ENCODE measurements at places on chromosomes 1 and 21.

GRCh38 chr21:31012133-31013089 lies 25.9 kb downstream of the KRTAP19-8 start:
- DNase-seq, result no peak

- no peak for DNase-seq
Measured at GRCh38 chr1:39593386-39593785, 16.8 kb upstream of the PABPC4 start.

DNA sequence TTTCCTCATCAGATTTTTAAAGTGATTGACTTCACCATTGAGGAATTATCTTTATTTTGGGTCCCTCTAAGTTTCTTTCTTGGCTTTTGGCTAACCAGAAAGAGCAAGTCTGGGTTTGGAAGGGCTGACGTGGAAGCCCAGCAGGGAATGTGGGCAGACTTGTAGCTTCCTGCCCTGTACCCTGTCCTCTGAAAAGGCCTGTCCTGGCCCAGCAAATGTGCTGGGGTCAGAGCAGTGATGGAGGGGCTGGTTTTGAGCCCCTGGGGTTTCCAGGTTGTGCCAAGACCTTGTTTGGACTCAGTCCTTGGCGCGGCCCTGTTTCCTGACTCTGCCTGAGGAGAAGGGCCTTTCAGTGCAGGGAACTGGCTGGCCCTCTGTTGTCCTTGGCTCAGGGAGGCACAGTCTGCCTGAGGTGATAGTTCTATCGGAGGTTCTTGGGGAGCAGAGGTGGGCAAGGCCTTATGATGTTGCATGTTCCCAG lies 72.1 kb downstream of the UCK2 start:
- DNase-seq, result no peak

GRCh38 chr1:159229260-159229885 lies 24.7 kb downstream of the ACKR1 start:
- no peak for DNase-seq

GRCh38 chr1:22264464-22265341 lies 121.8 kb upstream of the WNT4 start:
- DNase-seq, result no peak

DNA sequence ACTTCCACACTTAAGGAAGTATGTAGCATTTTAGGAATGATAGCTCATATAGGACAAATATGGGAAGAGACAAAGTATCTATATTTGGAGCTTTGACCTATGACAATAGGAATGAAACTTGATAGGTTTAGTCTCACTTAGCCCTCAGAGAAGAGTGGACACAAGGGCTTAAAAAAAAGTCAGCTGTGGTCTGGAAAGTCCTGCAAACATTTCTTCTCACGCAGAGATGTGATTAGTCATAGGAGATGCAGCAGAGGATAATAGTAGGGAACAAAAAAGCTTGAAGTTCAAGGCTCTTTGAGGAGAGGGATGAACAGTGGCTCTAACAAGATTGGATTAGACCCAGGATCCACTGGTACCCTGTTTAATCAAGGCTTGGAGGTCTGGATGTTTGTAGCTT lies 14.8 kb upstream of the RNF220 start:
- DNase-seq, result no peak

- no peak for DNase-seq
Measured at GRCh38 chr1:39698568-39698967, 7.3 kb upstream of the HPCAL4 start.

DNA sequence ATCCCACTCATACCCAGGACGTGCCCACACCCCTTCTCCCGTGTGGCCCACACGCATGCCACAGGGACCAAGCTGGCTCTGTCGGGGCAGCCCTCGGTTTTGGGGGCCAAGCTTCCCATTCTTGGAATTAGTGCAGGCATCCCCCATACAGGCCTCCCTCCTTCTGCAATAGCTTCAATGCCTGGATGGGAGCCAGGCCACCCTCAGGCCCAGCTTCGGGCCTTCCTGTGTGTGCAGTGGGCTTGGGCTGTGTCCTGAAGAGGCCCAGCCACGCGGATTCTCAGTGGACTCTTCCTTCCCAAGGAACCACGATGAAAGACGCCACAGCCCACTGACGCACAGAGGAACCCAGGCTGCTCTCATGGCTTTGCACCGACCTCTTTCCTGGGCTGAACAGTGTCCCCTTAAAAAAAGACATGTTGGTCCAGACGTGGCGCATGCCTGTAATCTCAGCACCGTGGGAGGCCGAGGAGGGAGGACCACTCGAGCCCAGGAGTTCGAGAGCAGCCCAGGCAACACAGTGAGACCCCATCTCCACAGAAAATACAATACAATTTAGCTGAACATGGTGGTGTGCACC lies 3.4 kb downstream of the KRTAP10-11 start:
- no peak for DNase-seq

DNA sequence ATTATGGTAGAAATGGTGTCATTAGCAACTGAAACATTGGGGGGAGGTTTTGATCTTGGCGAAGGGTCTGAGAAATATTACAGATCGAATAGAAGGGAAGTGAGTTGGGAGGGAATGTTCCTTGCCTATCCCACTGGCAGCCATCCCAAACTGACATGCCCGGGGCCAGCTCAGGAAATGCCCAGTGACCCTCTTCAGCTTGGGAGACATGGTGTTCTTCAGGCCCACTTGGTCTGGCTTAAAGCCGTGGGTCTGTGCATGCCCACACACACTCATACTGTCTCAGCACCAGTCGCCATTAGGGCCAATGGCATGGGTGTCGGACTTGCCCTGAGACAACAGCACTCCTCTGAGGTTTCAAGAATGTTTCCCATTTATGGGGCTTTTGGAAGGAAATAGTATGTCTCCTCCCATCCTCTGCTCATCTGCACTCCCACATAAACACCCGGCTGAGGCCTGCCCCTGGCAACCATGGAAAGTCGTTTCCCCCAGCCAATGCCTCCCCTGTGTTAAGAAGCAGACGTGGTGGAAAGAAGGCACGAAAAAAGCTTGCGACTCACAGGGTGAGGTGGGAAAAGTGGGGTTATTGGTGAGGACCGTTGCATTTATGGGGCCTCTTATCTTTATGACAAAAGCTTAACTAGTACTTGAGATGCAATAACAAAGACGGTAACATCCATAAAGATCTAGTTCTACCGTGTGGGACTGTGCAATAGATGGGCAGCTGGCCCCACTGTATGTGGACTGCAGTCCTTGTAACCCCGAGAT lies 2.0 kb downstream of the RNF186 start:
- no peak for DNase-seq
